ENCODE measurements at places on chromosomes 3 and 15.

DNA sequence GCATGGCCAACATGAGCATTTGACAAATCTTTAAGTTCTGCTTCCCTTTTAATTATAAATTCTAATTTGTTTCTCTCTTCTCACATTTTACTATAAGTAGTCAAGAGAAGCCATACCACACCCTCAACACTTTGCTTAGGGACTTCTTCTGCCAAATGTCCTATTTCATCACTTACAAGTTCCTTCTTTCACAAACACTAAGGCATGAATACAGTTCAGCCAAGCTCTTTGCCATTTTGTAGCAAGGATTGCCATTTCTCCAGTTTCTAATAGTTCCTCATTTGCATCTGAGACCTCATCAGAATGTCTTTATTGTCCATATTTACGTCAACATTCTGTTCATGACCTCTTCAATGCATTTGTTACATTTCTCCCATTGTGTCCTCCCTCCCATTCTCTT, 29.4 kb downstream of the SLC22A14 start:
- no peak for DNase-seq

GRCh38 chr3:27656790-27657189, 65.3 kb downstream of the EOMES start:
- no peak for DNase-seq

DNA sequence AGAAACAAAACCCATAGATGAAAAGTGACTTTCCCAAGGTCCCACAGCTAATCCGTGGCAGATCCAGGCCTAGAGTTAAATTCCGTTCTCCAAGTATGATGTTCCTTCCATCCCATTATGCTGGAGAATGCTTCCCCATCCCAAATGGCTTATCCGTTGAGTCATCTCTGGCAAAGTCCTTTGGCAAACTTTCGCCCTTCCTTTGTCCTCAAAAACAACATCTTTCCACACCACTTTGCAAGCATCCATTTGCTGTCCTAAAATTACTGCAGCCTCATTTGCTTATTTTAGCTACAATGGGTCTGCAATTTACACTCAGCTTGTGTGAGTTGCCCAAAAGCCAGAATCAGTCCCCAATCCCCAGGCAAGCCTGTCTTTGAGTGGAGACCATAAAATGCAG, 304.0 kb upstream of the TLE3 start:
- DNase-seq, result no peak

DNA sequence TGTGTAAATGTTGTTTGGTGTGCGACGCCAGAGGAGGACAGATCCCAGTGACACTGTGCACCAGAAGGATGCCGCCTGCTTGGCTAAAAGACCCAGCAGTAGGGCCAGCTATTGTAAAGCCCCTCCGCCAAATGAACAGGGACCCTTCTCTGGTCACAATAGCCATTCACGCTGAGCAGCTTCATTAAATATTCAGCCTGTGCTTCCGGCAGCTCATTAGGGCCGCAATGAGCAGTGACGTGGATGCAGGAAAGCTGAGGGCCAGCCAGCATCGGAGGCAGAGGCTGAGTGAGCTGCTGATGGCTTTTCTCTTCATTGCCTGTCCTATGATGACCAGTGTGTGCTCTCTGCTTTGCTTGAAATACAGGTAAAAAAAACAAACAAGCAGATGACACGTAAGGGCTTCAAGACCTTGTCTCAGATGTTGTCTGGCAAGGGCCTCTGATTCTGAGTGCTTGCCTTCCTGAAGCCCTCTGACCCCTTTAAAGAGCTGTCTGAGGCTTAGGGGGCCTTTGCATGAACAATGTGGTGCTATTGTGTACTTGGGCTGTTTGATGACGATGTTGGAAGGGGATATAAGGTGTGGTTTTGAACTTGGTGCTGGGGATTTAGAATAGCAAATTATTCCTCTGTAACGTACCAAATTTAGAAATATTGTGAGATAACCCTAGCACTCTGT, 130.4 kb downstream of the FEZF2 start:
- DNase-seq, result no peak

DNA sequence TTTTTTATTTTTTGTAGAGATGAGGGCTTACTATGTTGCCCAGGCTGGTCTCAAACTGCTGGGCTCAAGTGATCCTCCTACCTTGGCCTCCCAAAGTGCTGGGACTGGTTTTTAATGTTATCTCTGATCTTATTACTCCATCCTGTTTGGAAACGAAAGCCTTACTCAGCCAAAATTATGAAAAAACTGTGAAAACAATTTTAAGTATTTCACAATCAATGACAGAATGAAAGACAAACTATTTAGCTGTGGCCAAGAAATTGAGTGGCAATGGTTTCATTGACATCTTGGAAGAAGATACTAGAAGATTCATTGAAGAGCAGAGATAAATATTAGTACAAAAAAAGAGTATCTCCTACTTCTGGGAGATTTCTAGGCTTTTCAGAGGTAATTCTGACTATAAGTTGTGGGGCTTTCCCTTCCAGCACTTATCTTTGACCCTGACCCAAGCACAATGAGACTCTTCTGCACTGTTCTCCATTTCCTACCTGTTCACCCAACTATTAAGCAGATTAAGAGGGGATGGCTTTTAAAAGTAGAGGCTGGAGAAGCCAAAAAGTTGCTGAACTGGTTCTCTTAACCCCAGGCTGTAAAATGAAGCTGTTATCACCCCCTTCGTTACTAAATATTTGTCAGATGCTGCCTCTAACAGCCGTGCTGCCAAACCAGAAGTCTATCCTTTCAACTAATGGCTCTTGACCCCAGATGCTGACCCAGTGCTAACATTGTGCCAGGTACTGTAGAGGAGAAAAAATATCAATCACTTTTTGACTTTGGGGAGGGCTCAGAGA, 14.2 kb upstream of the SLC25A36 start:
- DNase-seq, result no peak

DNA sequence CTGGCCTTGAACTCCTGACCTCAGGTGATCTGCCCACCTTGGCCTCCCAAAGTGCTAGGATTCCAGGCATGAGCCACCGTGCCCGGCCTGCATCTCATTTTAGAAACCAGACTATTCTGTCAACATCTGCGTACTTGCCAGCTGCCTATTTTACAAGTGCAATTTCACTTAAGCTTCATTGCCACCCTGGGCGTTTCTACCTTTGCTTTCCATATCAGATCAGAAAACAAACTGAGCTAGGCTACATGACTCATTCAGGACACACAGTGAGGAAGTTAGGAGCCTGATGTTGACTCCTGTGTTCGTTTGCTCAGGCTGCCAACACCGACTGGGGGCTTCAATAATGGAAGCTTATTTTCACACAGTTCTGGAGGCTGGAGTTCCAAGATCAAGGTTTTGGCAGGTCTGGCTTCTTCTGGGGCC, 42.3 kb upstream of the KLHL25 start:
- no peak for DNase-seq
